NCI-H1436 treated with DMSO at 0.1 percent for 48 hours (cell line): ENCODE measurements at places on chromosomes 1 and 21.

- no peak for DNase-seq
Observed at GRCh38 chr1:57384901-57385300, 39.0 kb downstream of the DAB1 start.

GRCh38 chr1:10834770-10835412 is 38.4 kb upstream of the CASZ1 start:
- no peak for DNase-seq

GRCh38 chr1:194846488-194846887 is 1660.1 kb upstream of the B3GALT2 start:
- no peak for DNase-seq

- DNase-seq: no peak
Observed at GRCh38 chr1:156963621-156964020, 43.2 kb downstream of the LRRC71 start.

DNA sequence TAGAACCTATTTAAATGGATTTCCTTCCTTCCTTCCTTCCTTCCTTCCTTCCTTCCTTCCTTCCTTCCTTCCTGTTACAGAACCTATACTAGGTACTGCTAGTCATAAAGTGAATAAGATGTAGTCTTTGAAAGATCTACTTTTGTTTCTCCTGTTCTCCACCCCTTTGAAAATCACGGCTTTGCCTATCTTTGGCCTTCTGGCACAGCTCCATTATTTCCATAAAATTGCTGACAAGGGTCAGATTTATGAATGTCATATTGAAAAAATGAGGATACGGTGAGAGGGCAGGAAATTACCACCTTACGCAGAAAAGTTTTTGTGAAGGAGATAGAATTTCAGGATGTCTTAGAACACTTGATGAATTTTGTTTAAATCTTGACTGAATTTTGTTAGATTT is 18.1 kb upstream of the HMCN1 start:
- DNase-seq: no peak
